ENCODE measurements at places on chromosomes 1 and 21.

DNA sequence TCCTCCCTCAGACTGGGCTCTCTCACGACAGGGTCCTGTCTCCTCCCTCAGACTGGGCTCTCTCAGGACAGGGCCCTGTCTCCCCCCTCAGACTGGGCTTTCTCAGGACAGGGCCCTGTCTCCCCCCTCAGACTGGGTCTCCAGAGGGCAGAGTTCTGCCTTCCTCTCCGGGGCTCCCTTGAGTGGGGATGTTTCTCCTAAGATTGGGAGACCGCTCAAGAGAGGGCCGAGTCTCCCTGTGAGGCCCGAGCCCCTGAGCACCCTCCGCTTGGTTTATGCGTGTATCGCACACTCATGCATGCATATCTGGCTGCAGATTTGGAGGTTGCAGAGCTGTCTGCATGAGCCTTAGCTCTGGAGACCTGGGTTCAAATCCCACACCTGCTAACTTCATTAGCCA, 39.3 kb upstream of the CSF3R start:
- DNase-seq: no peak

DNA sequence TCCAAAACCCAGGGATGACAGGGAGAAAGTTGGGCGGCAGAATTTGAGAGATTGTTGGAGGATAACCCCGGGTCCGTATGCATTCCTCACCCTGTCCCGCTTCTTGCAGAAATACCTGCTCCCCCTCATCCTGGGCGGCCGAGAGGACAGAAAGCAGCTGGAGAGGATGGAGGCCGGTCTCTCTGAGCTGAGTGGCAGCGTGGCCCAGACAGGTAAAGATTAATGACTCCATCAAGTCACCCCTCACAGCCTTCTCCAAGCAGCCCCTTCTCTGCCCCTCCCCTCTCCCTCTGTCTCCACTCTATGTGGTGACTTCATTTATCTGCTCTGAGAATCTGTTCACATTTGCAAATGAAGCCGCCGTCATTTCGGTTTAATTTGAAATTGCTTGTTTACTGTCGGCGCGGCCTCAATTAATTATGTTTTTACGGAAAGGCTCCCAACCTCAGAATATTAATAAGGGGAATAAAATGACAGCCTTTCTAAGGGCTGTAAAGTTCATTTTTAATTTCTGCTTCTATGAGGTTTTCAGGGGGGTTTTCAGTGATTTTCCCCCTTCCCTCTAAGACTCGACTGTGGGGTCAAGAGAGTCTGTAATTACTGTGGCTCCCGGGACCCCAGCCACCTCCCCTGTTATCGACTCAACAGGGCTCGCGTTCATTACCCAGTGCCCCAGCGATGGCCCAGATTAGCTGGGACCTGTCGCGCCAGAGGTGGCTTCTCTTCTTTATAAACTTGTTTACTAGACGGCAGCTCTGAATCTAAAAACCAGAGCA, 148.3 kb downstream of the PEX14 start:
- no peak for DNase-seq

DNA sequence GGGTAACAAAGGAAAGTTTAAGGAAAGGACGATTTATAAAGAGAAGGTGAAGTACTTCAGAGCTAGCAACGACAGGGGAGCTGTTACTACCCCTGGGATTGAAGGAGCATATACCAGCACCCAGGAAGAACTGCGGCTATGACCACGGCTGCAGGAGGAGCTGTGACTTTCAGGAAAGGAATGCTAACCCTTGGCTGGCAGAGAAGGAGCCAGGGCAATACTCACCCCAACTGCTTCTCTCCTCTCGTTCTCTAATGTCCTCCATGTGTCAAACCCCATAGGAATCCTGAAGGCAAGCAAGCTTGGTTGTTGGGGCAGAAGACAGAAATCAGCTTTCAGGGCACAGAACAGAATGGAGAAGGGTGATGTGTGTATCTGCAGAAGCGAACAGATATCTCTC, 120.5 kb downstream of the TMEM53 start:
- DNase-seq: no peak

- no peak for DNase-seq
These were observed 74.7 kb upstream of the PALMD start for GRCh38 chr1:99571092-99571734.

- no peak for DNase-seq
These were observed 257.3 kb downstream of the PTBP2 start for GRCh38 chr1:96978901-96979300.

DNA sequence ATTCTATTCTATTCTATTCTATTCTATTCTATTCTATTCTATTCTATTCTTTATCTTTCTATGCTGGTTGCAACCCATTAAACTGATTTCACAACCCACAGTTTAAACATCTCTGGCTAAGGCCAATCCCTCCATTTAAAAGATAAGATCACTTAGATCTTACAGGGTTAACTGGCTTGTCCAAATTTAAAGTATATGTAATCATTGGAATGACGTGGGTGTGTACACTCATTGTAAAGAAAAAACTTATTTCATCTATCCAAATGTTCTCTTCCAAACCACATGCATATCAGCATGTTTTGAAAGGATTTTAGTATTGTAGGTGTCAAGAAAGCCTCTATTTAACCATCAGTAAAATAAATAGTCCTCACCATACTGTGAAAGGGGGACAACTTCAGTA, 299.6 kb upstream of the RUNX1 start:
- DNase-seq: no peak

GRCh38 chr1:231702804-231703203, 76.2 kb downstream of the DISC1 start:
- DNase-seq: no peak

Data from NCI-H2029 treated with DMSO at 0.1 percent for 48 hours (cell line).